ENCODE measurements at places on chromosomes 4 and X.

GRCh38 chrX:31609130-31609529 lies 537.3 kb upstream of the FTHL17 start:
- peak; percentile 57 for DNase-seq

DNA sequence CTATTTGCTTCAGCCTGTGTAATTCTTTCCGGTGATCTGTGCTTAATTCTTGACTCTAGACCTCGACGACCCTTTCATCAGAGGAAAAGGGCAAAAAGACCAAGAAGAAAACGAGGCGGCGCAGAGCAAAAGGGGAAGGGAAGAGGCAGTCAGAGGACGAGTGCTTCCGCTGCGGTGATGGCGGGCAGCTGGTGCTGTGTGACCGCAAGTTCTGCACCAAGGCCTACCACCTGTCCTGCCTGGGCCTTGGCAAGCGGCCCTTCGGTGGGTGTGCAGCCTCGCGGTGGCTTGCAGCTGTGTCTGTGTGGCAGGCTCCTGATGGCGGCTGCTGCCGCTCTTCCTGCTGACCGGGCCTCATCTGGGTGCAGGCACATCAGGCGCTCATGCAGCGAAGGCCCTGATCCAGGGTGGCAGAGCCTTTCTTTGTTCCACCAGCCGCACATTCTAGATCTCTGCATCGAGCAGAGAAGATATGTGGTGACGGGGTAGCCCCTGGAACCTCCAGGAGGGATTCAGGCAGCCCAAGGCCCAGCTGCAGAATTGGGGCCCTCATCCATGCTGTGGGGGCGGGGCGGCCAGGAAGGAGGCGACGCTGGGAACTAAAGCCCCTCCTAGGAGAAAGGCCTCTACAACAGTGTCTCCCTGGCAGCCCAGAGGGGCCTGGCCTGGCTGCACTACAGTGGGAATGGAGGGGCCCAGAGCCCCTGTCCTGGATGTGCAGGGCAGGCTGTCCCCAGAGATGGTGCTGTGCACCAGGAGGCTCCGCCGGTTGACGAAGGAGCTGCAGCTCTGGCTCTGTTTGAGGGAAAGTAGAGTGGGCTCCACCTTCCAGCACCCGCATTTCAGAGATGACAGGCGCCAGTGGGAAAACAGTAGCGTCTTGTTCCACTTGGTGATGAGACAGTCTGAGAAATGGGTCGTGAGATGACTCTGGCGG lies 32.1 kb downstream of the NELFA start:
- DNase-seq, result no peak

GRCh38 chrX:111649638-111650037 lies 31.3 kb upstream of the ALG13 start:
- no peak for DNase-seq

- DNase-seq, result no peak
Observed at GRCh38 chr4:4961936-4962335, 57.3 kb downstream of the CYTL1 start.

DNA sequence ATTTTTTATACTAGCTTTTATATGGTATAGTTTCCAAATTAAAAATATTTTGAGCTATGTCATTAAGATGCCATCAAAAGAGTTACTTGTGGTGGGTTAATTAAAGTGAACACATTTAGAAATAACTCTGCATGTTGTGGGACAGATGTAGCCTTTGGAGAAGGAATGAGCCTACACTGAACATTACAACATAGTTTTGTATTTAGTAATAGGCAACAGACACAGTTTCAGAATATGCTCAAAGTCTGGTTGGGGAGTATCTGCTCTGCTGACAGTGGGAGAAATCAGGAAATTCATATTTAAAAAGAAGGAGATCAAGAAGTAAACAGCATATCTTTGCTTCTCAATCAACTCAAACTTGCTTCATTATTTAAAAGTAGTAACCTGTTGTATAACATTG lies 23.7 kb downstream of the EMCN start:
- DNase-seq, result peak; percentile 56

DNA sequence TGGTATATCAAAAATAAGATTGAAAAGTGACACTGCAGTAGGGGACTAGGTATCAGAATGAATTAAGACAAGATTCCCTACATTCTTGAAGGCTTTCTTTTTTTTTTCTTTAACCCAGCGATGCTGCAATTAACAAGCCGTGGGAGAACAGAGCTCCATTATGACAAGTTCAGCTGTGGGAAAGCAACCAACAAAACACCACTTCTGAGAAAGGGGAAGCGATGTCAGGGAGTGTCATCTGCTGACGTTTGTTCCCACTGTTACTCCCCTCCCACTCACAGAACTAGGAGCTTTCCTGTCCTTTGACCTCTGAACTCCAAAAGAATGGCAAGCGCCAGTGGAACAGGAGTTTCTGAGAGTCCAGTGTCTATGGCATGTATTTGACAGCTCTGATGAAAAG lies 90.2 kb upstream of the SLITRK2 start:
- DNase-seq, result no peak

DNA sequence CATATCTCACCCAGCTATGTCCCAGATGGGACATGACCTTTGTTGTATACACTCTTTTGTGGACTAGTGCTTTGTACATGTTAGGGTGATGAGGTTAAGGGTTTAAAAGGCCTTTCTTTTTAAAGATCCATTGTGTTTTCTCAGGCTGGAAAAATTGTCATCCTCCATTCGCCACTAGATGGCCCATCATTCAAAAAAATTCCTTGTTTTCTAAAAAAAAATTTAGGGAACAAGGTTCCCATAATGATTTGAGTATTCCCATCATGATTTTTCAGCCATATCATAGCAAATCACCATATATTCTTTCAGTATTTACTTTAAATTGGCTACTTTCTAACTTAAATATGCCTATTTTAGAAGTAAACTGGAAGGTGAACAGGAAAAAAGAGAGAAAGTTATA lies 91.9 kb upstream of the TMEM164 start:
- peak; percentile 11 for DNase-seq

GRCh38 chr4:99687120-99687519 lies 29.5 kb upstream of the C4orf54 start:
- DNase-seq, result no peak

GRCh38 chr4:125368671-125369081 lies 53.9 kb downstream of the FAT4 start:
- DNase-seq, result peak; percentile 35

DNA sequence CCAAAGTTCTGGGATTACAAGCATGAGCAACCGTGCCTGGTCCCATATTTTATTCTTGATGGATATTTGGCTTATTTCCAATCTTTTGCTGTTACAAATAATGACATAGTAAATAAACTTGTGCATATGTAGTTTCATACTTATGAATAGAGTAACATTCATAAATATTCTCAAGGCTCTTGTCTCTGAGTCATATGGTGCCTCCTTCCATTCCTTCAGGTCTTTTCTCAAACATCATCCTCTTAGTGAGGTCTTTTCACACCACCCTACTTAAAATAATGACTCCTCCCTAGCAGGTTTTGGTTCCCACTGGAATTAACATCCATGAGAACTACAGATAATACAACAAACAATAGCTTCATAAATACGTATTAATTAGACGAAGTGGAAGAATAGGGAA lies 416.6 kb downstream of the IQCM start:
- DNase-seq, result no peak

Measured in GM03348 (cell line).